ENCODE measurements at places on chromosomes 13 and 19. TPM values are rescaled to one million over a fixed set of nuclear protein-coding genes. Genes with fewer than 3 reads are reported as not detected.
A peak's percentile ranks its signal among the peaks of the same experiment; 100 is the strongest.

PCSK4 gene
- 5.2 TPM for total RNA-seq

DNA sequence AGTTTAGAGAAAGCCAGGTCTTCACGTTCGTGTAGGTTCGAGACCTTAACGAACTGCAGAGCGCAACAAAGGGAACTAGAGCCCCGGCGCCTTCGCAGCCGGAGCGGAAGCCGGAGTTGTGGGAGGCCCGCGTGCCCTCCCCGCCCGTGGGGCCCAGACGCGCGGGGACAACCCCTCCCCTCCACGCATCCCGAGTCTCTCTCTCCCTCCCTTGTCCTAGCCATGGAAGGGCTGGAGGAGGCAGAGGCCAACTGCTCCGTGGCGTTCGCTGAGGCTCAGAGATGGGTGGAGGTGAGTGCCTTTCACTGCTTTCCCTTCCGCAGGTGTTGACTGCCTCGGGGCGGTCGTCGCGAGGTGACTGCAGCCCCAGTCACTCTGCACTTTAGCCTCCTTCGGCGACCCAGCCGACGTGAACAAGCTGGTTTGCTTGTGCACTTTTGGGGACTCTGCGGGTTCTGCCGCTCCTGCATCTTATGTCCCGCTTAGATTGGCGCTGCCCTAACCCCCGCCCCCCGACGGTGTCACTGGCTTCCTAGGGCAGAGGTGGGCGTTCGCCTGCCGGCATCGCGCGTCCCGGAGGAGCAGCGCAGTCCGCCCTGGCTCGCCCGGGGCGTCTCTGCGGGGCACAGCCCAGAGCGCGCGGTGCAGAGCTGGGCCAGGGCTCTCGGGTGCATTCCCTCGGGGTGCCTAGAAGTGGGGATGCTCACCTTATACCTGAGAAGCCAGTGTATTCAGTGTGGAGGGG lies 478 bp downstream of the LMO7 start:
- DNase-seq = peak; percentile 25

- no peak for DNase-seq
Measured at GRCh38 chr13:53159431-53159830, 130.8 kb downstream of the OLFM4 start.

C19orf81 gene
- not detected for total RNA-seq

- no peak for DNase-seq
Measured at GRCh38 chr19:2824129-2824528, 4.5 kb downstream of the ZNF554 start.

FOXO1 gene
- 93.1 TPM for total RNA-seq

DNA sequence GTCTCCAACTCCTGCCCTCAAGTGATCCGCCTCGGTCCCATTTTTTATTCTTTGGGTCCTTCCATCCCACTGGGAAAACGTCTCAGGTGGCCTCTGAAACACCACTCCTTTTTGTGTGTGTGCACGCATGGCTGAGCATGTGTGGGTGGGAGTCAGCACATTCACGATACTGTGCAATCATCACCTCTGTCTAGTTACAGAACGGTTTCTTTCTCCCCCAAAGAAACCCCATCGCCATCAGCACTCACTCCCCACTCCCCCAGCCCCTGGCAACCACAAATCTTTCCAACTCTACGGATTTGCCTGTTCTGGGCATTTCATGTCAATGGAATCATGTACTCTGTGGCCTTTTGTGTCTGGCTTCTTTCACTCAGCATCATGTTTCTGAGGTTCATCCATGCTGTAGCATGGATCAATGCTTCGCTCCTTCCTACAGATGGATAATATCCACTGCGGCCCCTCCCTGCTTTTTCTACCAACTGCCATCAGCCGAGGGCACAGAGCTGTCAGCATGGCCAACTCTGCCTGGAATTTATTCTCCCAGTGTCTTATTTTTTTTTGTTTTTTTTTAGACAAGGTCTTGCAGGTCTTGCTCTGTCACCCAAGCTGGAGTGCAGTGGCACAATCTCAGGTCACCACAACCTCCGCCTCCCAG lies 9.7 kb downstream of the F2RL3 start:
- no peak for DNase-seq

DNA sequence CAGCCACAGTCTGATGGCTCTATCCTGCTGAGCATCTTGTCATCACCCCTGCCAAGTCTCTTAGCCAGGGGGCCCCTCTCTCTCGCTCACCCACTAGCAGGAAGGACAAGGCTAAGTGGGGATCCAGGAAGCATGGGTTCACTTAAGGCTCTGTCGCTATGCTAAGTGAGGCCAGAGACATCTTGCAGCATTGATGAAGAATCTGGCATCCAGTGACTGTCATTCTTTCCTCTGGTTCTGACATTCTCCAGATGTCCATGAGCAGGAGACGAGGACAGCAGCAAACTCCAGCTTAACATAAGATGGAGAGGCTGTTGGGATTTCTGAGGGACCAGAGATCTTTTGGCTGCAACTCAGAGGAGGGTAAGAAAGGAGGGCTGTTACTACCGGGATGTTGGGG lies 230.2 kb downstream of the TSHZ3 start:
- no peak for DNase-seq

DNA sequence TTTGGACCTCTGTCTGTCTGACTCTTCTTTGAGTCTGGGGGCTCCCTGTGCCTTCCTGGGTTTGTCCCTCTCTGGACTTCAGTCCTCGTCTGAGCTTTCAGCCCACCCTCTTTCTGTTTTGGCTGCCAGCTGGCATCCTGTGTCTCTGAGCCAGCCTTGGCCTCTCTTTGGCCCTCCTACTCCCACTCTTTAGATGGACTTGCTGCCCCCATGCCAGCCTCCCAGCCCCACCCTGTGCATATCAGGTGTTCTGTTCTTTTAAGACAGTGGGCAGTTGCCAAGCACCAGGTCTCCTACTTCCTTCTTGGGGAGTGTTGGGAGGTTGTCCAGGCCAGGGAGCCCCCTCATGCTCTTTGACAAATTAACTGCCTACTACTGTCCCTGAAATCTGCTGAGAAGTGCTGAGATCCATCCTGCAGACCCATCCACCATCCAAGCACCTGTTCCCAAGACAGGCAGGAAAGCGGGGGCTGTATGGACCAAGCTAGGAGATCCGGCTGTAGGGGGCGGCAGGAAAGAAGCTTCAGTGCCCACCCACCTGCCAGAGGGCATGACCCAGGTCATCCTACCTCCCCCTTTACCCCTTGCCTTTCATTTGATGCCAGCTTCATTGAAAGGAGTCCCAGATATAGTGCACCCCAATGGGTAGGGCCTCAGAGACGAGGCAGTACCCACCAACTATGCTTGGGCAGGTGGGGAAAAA lies 9.6 kb downstream of the CIC start:
- DNase-seq = no peak

All from CD4-positive, alpha-beta T cell (primary cell).